Left renal cortex interstitium (tissue), 4 donors: ENCODE measurements at places on chromosomes 7 and 10.

- no peak for DNase-seq
Observed at GRCh38 chr10:8138471-8138870, 84.0 kb downstream of the GATA3 start.

DNA sequence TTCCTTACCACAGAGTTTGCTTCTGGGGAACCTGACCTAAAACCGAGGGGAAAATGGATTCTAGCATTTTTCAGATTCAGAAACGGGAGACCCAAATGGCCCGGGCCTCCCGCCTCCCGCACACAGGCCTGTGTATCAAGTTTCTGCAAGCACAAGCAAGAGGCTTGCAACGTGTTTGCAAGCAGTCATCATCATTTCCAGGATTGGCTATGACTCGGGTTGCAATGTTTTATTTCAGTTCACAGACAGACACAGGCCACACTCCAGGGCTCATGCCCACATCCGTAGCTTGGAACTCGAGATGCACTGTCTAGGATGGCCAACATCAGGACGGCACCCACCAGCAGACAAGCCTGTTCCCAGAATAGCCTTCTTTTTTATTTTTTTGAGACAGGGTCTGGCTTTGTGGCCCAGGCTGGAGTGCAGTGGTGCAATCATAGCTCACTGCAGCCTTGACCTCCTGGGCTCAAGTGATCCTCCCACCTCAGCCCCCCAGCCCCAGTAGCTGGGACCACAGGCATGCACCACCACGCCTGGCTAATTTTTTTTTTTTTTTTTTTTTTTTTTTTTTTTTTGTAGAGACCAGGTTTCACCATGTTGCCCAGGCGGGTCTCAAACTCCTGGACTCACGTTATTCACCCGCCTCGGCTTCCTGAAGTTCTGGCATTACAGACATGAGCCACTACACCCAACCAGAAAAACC is 68.1 kb upstream of the FOXK1 start:
- DNase-seq: no peak

DNA sequence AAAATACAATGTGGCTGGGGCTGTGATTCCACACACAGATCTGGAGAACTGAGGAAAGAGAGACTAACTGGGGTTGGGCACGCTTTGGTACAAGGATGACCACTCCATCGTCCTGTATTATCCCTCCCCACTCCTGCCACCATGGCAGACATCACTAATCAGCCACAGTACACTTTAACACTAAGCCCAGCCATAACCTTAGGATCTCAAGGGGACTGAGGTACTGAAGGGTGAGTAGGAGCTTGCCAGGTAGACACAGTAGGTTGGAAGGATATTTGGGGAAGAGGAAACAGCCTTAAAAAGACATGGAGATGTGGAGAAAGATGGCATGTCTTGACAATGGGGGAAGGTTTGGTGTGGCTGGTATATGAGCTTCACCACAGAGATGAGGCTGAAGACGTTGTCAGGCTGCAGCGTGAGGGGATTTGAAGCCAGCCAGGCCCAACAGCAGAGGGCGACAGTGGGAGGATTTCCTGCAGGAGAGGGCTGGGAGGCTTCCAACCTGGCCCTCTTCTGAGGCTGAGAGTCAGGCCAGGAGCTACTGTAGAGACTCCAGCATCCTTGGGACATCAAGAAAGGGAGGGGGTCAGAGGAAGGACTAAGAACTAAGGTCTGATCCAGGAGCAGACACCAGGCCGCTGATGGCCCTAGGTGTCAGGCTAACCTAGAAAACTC is 58.6 kb upstream of the COL13A1 start:
- no peak for DNase-seq

DNA sequence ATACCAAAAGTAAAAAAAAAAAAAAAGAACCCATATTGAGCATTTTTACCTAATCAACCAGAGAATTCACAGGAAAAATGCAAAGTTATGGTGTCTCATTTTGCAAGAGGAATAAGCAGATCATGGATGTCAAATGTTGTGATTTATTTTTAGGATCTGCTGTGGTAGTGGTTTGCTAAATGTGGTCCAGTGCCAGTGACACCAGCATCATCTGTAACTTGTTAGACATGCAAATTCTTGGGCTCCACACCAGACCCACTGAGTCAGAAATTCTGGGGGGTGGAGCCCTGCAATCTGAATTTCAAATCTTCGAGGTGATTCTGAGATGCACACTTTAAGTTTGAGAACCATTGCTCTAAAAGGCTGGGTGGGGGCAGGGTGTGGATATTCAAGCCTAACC is 30.1 kb upstream of the ZEB1 start:
- no peak for DNase-seq

DNA sequence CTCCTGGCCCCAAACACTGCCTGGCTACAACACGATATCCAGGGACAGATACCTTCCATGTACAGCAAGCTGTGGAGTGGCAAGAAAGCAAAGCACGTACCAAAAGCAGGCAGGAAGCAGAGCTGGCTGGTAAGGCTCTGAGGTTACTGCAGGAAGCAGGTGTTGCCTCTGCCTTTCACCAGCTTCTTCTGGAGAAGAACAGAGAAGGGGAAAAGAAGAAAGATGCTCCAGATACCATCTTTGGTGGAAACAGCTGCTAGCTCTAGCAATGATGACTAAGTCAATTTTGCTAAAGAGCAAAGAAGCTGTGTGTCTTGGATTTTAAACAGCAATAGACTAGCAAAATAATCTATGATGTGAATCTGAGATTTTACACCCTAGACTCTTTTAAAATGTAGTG is 34.9 kb upstream of the PRSS1 start:
- DNase-seq: no peak

GRCh38 chr7:20798694-20799121 is 12.0 kb upstream of the SP8 start:
- DNase-seq: no peak
